ENCODE measurements at places on chromosomes 11 and 22.
A peak's percentile ranks its signal among the peaks of the same experiment; 100 is the strongest.

GRCh38 chr11:93541884-93542810, 1.0 kb downstream of the SMCO4 start:
- DNase-seq: peak; percentile 18

GRCh38 chr22:50719814-50720300, 18.1 kb upstream of the ACR start:
- DNase-seq: no peak

- DNase-seq: no peak
Measured at GRCh38 chr11:77026743-77027142, 7.5 kb upstream of the B3GNT6 start.

DNA sequence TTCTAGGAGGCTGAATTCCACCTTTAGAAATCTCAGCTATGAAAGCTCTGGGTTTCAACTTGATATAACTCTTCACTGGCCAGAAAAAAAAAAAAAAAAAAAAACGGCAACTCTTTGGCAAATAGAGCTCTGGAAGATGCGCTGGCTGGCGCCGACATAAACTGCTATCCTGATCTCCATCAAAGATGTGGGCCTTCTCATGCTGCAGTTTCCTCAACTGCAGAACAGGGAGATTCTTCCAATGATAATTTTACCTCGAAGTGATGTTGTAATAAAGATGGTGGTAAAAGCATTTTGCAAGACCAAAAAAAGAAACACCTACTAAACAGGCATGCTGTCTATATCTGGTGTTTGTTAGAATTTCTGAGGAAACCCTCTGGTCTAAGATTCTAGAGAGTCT, 20.3 kb downstream of the FLI1 start:
- DNase-seq: no peak

- DNase-seq: no peak
Measured at GRCh38 chr11:34633640-34633989, 12.7 kb downstream of the EHF start.

GRCh38 chr11:43992183-43992582, 49.7 kb downstream of the C11orf96 start:
- no peak for DNase-seq

DNA sequence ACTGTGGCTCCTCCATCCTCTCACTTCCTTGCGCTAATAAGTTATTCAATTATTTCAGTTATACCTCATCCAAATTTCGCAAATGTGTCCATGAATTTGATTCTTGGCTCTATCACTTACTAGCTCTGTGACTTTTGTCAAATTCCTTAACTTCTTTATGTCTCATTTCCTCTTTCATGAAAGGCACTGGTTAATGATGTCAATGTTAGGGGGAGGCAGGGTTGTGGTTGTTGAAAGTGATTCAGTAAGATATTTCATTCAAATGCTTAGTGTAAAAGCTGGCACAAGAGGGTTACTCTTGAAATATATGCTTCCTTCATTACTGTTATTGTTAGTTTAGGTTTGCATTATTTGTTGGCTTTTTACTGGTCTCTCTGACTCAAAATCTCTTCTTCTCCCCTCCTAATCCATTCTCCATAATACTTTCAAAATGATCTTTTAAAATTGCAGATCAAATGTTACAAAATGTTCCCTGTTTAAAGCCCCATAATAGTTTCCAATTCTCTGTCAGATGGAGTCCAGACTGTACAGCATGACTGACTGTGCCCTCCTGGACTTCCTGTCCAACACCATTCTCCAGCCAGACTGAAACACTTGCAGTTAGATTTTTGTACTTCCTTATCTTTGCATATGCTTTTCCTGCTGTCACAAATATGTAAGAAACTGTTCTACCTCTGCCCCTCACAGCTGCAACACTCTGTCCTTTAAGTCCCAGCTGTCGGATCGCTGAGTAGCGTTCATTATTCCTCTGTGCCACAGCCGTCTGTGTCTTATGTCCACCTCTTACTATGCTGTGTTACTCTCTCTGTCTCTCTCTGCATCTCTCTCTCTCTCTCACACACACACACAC, 510.6 kb upstream of the RAG2 start:
- DNase-seq: no peak

DNA sequence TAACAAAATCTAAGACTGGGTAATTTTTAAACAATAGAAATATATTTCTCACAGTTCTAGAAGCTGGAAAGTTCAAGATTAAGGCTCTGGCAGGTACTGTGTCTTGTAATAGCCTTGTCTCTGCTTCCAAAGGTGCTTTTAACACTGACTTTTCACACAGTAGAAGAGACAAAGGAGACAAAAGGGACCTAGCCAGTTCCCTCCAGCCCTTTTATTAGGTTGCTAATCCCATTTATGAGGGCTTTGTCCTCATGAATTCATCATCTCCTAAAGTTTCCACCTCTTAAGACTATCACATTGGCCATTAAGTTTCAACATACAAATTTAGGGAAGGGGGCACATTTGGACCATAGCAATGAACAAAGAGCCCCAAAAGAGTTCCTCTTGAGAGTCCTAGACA, 40.7 kb downstream of the FAM181B start:
- DNase-seq: no peak

- DNase-seq: no peak
Measured at GRCh38 chr11:69650081-69650831, 9.3 kb downstream of the CCND1 start.

DNA sequence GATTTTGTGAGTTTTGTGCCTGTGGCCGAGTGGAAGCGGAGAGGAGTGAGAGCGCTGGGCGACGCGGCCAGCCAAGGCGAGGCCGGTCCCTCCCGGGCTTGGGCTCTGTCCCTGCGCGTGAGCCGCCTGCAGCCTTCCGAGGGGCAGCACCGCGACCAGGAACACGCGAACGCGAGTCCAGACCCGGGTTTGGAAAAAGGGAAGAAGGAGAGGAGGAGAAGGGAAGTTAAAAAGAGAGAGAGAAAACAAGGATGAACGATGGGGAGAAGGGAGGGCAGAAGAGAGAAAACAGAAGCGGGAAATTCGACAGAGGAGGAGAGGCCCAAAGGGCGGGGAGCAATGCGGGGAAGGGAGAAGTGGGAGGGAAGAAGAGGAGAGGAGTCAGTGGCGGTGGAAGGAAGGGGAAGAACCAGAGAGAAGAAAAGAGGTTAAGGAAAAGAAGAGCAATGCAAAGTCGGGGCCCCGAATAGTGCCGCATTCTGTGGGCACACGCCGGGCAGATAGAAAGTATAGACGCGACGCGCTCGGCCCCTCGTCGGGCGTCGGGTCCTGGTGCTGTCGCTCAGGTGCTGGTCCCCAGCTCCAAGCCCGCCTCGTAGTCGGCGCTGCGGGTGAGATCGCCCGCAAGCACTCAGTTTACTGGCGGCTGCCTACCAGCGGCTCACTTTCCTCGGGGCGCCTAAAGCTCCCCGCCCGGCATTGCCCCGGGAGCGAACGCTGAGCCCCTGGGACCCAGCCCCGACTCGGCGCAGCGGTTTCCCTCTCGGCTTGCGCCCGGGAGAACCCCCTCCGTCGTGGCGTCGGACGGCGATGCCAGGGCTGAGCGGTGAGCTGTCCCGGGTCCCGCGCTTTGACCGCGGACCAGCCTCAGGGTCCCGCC, 2.8 kb upstream of the BARX2 start:
- no peak for DNase-seq

DNA sequence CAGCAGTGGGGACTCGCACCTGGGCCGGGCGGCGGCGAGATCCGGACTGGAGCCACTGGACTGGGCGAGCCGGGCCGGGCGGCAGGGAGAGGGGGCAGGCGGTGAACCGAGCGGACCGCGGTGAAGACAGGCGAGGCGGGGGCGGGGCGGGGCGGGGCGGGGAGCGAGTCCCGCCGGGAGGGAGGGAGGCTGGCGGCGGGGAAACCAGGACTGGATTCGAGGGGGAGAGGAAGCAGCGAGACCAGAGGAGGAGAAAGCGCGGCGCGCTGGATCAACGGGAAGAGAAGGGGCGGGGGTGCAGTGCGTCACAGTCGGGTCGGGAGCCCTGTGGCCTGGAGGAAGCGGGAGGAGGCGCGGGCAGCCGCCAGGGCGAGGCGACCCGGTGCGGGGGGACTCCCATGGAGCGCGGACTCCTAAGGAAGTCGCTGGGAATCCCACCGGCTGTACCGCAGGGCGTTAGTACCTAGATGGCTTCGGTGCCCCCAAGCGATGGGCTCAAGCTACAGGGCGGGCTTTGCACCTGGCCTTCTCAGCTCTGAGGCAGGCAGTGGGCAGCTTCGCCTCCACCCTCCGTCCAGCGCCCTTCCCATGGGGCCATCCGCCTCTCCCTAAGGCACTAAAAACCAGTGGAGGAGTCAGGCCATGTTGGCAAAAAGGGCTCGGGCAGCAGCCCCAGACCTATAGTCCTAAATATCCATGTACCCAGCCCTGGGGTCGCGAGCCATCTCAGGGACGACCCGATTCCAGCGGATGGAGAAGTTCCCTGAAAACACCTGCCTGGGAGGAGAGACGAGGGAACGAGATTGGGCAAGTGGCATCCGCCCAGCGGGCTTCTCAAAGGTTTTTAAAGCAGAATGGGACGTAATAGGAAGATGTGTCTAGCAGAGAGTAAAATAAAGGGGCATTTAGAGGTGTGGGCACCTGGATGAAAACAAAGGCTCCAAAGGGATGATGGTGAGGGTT, at the start of gene TMEM121B:
Gene TMEM121B (minus strand): TSS at position 128 of the 963 bp plus-strand sequence. CDS start 233 bp downstream, outside the sequence.
- no peak for DNase-seq

DNA sequence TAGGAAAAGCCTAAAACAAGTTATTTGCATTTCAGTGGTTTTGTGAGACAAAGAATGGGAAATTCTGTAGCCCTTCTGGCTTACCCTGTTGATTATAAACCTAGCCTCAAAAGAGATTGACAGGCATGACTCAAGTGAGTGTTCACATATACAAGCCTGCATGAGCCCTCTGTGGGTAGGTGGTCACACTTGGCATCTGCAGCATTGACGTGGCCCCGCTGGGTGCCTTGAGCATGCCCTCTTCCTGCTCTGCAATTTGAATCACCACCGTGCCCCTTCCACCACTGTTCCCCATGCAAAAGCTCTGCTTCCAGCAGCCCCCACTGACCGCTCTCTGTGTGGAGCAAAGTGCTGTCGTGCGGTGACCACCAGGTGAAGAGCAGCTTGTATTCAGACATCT, 21.0 kb upstream of the ADSL start:
- DNase-seq: peak; percentile 37

DNA sequence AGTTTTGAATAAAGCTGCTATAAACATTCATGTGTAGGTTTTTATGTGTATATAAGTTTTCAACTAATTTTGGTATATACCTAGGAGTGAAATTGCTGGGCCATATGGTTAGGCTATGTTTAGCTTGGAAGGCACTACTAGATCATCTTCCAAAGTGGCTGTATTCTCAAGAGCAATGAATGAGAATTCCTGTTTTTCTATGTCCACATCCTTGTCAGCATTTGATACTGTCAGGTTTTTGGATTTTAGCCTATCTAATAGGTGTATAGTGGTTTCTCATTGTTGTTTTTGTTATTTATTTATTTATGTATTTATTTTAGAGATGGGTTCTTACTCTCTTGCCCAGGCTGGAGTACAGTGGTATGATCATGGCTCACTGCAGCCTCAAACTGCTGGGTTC, 26.3 kb upstream of the CLTCL1 start:
- no peak for DNase-seq

GRCh38 chr22:47352920-47353700, 590.7 kb downstream of the TBC1D22A start:
- DNase-seq: no peak

GRCh38 chr22:17931400-17931825, 92.9 kb downstream of the MICAL3 start:
- DNase-seq: no peak

DNA sequence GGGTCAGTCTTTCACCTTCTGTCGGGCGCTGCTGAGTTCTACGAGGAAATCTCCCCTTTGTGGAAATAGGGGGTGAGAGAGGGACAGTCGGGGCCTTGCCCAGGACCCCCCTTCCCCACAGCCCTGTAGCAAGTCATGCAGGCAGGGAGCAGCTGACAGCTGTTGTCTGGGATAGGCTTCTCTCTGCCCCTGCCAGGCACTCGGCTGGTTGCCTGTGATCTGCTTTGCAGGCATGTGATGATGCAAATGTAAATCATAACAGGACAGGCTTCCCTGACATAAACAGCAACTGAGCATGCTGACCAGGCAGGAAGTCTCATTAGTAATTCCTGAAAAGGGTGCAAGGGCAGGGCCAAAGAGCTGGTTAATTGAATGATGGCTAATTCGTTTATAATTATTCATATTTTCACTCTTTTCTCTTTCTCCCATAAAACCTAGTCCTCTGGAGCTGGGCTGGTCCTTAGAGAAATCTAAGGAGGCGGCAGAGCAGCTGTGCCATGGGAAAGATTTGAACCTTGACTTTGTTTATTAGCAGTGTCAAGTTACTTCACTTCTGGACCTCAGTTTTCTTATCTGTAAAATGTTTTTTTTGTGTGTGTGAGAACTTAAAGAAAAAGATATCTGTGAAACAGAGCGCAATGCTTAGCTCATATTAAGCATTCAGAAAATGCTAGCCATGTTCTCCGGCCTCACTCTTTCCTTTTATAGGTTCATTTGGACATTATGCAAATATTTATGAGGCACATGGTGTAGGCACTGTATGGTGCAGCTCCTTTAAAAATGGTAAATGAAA, 129.7 kb downstream of the LDLRAD3 start:
- no peak for DNase-seq

- DNase-seq: no peak
Measured at GRCh38 chr11:27496461-27496860, 10.1 kb downstream of the LIN7C start.

DNA sequence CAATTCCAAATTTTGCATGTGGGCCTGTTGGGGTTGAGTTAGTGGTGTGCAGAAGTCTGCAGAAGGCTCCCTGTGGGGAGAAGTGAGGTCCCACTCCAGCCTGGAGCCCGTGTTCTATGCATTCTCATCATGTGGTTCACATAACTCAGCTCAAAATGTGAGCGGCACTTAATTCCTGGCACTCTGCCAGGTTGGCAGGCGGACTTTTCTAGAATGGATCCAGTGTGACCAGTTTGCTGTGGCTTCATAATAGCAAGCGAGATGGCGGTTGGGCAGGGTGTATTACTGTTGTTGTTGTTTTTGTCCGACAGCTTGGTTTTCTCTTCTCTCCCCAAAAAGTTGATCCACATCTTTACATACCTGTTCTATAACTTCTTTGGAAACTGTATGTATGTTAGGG, 146.8 kb upstream of the TTC12 start:
- no peak for DNase-seq
